ENCODE measurements at places on chromosomes 5 and 9. TPM values are rescaled to one million over a fixed set of nuclear protein-coding genes. Genes with fewer than 3 reads are reported as not detected.
A peak's percentile ranks its signal among the peaks of the same experiment; 100 is the strongest.

- DNase-seq: no peak
Measured at GRCh38 chr9:134226221-134226930, 62.0 kb upstream of the RNU6ATAC start.

The MEIKIN gene
- polyA plus RNA-seq: 0.23 TPM

The HAVCR1 gene
- polyA plus RNA-seq: not detected

DNA sequence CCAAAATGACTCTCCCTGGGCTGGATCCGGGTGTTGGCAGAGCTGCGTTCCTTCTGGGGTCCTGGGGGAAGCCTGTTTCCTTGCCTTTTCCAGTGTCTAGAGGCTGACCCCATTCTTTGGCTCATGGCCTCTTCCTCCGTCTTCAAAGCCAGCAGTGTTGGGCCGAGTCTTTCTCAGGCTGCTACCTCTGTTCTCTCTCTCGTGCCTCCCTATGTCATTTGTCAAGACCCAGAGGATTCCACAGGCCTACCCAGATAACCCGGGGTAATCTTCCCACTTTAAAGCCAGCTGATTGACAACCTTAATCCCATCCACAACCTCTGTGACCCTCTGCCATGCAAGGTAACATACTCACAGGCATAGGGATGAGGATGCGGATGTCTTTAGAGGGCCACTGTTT lies 55.0 kb upstream of the KCNMB1 start:
- no peak for DNase-seq

DNA sequence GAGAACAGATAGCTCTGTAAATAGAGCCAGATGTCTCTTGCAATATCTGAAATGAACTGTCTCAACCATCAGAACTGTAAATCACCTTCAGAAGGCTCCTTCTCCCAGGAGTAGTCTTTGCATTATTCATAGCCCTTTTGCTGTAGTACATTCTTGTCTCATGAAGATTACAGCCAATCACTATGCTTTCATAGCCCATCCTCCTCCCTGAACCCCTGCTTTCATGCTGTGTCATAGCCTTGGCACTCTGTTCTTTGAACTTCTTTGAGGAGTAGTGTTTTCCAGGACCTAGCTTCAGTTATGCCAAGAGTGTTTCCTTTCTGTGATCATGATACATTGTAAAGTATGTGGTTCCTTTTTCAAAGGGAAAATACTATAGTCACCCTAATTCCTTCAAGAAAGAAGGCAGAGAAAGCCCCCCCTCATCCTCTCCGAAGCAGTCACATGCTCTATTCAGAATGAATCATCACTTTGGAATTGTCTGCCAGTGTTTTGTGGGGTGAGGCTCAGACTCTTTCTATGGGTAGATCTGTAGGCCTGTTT lies 61.1 kb downstream of the GRIA1 start:
- peak; percentile 96 for DNase-seq

The SARDH gene
- 3.0 TPM for polyA plus RNA-seq

DNA sequence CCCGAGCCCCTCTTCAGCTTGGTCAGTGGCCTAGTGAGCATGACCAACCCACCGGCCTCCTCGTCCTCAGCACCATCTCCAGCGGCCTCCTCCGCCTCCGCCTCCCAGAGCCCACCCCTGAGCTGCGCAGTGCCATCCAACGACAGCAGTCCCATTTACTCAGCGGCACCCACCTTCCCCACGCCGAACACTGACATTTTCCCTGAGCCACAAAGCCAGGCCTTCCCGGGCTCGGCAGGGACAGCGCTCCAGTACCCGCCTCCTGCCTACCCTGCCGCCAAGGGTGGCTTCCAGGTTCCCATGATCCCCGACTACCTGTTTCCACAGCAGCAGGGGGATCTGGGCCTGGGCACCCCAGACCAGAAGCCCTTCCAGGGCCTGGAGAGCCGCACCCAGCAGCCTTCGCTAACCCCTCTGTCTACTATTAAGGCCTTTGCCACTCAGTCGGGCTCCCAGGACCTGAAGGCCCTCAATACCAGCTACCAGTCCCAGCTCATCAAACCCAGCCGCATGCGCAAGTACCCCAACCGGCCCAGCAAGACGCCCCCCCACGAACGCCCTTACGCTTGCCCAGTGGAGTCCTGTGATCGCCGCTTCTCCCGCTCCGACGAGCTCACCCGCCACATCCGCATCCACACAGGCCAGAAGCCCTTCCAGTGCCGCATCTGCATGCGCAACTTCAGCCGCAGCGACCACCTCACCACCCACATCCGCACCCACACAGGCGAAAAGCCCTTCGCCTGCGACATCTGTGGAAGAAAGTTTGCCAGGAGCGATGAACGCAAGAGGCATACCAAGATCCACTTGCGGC lies 1.8 kb downstream of the EGR1 start:
- no peak for DNase-seq

DNA sequence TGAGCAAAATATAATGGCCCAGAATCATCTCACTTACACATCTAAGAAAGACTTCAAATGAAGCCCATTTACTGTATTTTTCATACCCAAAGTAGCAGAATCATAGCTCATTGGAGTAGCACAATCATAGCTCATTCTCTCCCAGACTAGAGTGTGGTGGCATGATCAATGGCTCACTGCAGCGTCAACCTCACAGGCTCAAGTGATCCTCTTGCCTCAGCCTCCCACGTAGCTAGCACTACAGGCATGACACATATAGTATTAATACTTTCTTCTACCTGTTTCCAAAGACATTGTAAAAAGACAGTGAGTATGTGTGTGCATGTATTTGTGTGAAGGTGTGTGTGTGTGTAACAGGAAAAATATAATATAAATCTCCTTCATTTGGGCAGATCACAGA lies 1247.9 kb upstream of the ACO1 start:
- no peak for DNase-seq

- no peak for DNase-seq
Measured at GRCh38 chr5:67998709-67999261, 216.8 kb upstream of the PIK3R1 start.

GRCh38 chr5:170182491-170182890 lies 50.3 kb upstream of the C5orf58 start:
- no peak for DNase-seq

- no peak for DNase-seq
Measured at GRCh38 chr5:150052956-150053712, 33.2 kb downstream of the CSF1R start.

DNA sequence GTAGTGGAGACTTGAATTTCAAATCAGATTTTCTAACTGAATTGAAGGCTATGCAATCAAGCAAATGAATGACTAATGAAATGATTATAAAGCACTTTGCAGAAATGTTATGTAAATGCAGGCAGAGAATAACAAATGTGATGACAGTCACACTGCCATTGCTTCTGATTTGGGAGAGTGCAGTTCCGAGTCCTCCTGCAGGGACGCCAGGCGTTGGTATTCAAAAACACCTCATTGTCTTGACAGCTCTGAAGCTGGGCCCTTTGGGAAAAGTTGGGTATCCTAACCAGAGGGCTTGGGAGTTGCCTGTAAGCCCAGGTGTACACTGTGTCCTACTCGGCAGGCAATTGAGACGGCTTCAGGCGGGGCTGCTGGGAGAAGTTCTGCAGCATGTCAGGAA lies 57.9 kb downstream of the C5orf15 start:
- no peak for DNase-seq

The ZNF169 gene
- 2.6 TPM for polyA plus RNA-seq

The TTLL11 gene
- 32.0 TPM for polyA plus RNA-seq

The CHSY3 gene
- polyA plus RNA-seq: 4.3 TPM

- DNase-seq: peak; percentile 29
Measured at GRCh38 chr5:87081511-87082372, 185.9 kb upstream of the RASA1 start.

GRCh38 chr5:160175438-160176218 lies 53.7 kb upstream of the FABP6 start:
- DNase-seq: peak; percentile 47

The TICAM2 gene
- polyA plus RNA-seq: 5.8 TPM

DNA sequence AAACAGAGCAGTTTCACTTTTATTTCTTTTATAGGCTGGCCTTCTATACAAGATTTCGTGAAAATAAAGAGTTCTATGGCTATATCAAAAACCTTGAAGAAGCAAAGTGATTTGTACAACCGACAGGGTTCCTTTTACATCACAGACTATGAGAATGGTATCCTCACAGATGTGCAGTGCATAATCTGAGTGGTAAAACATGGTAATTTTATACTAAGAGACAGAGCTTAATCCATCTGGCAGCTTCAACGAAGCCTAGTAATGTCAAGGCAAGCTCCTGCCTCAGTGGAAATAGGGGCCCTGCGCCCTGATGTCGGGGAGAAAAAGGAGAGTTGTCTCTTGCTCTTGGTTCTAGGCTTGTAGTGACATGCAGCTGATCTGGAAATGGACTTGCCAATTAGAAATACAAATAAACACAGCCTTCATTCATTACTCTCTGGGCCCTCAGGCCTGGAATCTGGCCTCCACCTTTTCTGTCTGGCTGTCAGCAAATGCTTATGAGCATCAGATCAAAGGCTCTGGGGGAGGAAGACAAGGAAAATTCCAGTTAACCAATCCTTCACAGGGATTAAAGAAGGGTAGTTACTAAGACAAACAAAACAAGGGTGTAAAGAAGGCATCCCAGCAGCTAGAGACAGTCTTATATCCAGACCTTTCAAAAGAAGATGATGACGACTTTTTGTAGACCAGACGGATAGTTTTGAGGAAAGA lies 33.6 kb upstream of the TRIM32 start:
- DNase-seq: no peak
